Colonic mucosa (tissue), 4 donors: ENCODE measurements at places on chromosomes 7 and 10.

DNA sequence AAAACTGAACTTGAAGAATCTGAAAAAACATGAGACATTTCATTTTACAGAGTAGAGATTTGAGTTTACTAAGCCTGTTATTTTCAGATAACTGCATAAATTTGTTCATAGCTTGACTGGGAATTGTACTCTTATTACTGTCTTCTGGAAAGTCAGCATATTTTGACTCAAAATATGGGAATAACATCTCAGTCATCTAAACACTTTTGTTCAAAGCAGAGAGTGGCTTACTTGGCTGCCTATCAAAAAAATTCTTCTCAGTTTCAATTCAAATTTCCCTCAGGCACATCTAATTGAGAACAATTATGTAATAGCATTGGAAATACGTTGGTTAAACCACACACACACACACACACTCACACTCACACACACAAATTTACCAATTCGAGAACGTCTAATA lies 384.6 kb downstream of the ARL4A start:
- H3K4me1 ChIP-seq: no peaks in the 10 kb centered on the region
- H3K27me3 ChIP-seq: no peaks in the 10 kb centered on the region
- no peak overlapping the region for H3K4me3 ChIP-seq
- no peak for DNase-seq

GRCh38 chr10:35236739-35237138 lies 99.6 kb upstream of the CCNY start:
- no peak overlapping the region for H3K4me3 ChIP-seq
- DNase-seq: no peak
- no peak overlapping the region for H3K27ac ChIP-seq
- H3K36me3 ChIP-seq: no peaks in the 10 kb centered on the region

GRCh38 chr10:113679463-113680189 lies at the start of gene CASP7:
CASP7 (plus strand) TSS chr10:113679912; CDS start chr10:113697494, 17,582 bp downstream.
- H3K4me3 ChIP-seq: peak within 1 kb of the TSS; percentile 70
- H3K4me1 ChIP-seq: peaks cover 4% of the 10 kb centered on the region
- peak; percentile 89 for DNase-seq
- H3K27me3 ChIP-seq: no peaks in the 10 kb centered on the region

DNA sequence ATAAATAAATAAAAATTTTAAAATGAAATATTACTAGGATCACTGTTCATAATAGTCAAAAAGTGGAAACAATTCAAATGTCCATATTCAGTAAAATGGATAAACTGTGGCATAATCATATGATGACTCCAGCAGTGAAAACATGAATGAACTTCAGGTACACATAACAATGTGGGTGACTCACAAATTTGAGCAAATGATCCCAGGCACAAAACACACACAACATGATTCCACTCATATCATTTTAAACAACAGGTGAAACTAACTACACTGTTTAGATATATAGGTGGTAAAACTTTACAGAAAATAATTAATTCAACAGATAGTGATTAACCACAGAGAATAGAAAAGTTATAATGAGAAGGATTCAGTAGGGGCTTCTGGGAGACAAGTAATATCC lies 14.7 kb upstream of the SAMD8 start:
- H3K36me3 ChIP-seq: no peaks in the 10 kb centered on the region
- no peaks in the 10 kb centered on the region for H3K4me1 ChIP-seq
- no peaks in the 10 kb centered on the region for H3K27me3 ChIP-seq

- H3K27me3 ChIP-seq: no peaks in the 10 kb centered on the region
- no peak overlapping the region for H3K4me3 ChIP-seq
- H3K4me1 ChIP-seq: no peaks in the 10 kb centered on the region
- H3K27ac ChIP-seq: no peak overlapping the region
Measured at GRCh38 chr10:3660753-3661152, 124.3 kb downstream of the KLF6 start.
